Activated CD8-positive, alpha-beta memory T cell treated with anti-CD3 and anti-CD28 coated beads for 1 hour (primary cell): ENCODE measurements at places on chromosomes 2 and 18.

- peak; percentile 21 for DNase-seq
Observed at GRCh38 chr2:24421668-24422067, 61.3 kb upstream of the ITSN2 start.

GRCh38 chr2:229489016-229489415, 217.9 kb upstream of the PID1 start:
- no peak for DNase-seq

GRCh38 chr2:212766921-212767320, 228.3 kb upstream of the ERBB4 start:
- no peak for DNase-seq

DNA sequence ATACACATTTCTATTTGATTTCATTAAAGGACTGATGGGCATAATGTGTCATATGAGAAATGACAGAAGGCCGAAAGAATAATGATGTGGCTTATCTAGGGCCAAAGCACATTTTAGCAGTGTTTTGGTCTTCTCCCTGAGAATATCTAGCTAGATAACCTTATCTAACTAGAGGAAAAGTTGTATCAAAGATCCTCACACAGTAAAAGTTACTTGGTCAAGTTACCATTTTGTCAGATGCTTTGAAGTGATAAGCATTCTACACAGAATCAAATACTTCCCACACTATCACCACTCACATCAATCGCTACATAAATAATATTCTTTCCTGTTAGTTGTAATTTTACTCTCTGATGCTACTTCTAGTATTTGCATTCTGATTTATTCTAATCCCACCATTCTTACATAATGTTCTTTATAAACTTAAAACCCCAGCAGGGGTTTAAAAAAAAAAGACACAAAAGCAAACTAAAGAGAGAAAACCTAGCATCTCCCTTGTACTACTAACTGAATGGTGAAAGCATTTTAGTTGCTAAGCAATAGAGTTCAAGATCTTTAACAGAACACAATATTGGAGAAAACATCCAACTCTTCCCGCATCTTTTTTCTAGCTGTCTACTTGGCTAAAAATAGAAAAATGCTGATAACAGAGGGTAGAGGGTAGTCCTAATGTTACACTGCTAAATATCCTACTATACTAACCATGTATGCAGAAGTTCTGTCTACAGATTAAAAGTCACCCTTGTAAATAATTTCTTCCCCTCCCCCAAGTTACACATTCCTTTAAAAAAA, 8.0 kb downstream of the XPO1 start:
- DNase-seq: no peak

DNA sequence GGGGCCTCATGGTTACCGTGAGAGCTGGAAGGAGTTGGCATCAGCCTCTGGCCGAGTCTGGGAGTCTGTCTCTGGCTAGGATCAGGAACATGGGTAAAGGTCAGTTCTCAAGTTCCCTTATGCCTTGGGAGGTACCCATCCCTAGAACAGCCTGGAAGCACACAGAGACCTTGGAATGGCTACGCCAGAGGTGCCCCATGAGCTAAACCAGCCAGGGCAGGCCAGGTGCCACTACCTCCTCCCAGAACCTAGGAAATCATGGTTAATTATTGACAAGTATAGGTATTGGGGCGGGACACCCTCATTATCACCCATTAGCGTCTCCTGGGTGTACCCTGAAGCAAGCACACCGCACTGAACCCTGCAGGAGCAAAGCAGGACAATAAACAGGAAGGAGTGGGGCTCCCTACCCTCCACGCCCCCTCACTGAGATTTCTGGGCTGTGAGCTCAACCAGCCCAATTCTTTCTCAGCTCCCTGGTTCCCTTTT, 3.0 kb upstream of the ASPRV1 start:
- DNase-seq: no peak

- no peak for DNase-seq
Observed at GRCh38 chr2:205660521-205661124, 21.7 kb upstream of the NRP2 start.

- DNase-seq: no peak
Observed at GRCh38 chr2:179571252-179571651, 290.2 kb downstream of the ZNF385B start.

DNA sequence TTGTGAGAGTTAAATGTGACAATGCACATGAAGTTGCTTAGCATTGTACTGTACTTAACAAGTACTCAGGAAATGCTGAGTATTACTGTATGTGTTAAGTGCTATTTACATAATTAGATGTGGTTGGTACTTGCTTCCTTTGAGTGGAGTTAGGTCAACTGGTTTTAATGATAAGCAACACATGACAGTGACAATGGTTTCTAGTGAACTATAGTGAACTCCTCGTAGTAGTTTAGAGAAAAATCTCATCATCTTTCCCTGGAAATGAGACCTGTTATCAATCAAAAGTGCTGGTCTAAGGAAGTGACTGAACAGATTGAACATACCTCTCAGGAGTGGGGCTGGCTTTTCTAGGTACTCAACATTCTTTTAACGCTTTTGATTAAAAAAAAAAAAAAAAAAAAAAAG, 29.2 kb upstream of the ZDBF2 start:
- no peak for DNase-seq

- DNase-seq: no peak
Observed at GRCh38 chr2:37637985-37638384, 33.5 kb downstream of the CDC42EP3 start.

DNA sequence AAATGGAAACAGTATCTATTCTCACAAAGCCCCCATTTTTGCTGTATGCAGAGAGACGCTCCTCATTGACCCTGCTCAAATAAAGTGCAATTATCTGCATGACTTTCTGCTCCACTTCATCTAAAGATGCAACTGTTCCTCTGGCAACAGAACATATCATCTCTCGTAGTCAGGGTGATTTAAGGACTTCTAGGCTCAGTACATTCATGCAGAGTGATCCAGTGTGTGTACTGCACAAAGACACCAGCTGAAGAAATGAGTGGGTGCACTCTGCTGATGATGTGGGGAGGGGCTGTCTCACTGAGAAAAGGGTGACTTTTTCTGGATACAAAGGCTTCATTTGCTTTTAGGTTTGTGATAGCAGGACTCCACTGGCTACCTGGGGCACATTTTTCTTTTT, 355.2 kb downstream of the GALNT13 start:
- DNase-seq: no peak

GRCh38 chr2:189585226-189585756, 4.7 kb upstream of the SLC40A1 start:
- DNase-seq: no peak

- no peak for DNase-seq
Observed at GRCh38 chr2:109255654-109256053, 126.6 kb downstream of the SH3RF3 start.

- DNase-seq: no peak
Observed at GRCh38 chr18:10121786-10122515, 208.1 kb downstream of the VAPA start.

DNA sequence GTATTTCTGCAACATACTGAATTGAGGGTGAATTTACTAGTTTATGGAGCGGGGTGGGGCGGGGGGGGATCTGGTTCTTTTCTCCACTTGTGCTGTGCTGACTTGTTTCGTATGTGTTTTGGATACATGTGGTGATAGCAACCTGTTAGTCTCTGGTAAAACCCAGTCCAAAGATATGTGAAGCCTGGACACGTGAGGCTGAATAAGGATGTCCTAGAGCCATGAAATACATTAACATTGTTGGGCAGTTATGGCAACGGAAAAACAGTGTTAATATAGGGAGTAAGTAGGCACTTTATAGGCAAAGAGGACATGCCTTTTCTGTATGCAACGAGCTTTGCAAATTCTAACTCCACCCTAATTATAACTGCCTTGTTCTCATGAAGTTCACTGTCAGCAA, 42.1 kb upstream of the NEMP2 start:
- no peak for DNase-seq

GRCh38 chr2:179455824-179456223, 191.2 kb upstream of the SESTD1 start:
- no peak for DNase-seq

- DNase-seq: no peak
Observed at GRCh38 chr18:66495844-66496243, 108.0 kb downstream of the CDH19 start.

GRCh38 chr2:236196366-236196765, 28.2 kb upstream of the GBX2 start:
- no peak for DNase-seq

DNA sequence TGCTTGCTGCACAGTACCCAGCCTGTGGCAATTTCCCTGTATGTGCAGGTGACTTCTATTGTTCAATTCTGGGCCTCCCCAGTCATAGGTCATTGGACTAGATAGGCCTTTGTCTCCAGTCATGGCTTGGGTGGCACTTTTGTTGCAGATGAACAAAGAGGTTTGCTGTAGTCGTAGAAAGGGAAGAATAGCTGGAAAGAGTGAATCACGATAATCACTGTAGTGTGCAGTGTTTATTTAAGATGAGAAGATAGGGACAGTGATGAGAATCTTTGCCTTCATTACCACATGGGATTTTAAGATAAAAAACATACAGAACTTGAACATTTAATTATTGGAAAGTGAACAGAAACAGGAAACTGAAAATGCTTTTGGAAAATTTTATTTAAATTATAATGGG, 156.1 kb upstream of the CYRIA start:
- no peak for DNase-seq

DNA sequence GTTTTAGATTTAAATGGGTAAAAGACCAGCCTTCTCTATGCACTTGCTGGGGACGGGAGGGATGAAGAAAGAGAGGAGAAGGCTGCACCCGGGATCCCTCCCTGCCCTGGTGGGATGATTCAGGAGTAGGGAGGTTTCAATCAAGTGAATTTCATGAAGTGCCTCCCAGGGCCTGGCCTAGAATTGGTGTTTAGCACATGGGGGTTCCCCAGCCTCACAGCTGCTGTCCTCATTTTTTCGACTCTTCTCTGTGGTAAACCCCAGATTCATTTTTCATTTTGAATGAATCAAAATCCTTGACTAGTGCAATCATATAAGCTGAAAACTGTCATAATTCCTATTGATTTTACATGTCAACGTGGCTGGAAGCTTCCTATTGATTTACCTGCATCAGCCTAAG, 81.1 kb downstream of the LPIN1 start:
- DNase-seq: no peak

DNA sequence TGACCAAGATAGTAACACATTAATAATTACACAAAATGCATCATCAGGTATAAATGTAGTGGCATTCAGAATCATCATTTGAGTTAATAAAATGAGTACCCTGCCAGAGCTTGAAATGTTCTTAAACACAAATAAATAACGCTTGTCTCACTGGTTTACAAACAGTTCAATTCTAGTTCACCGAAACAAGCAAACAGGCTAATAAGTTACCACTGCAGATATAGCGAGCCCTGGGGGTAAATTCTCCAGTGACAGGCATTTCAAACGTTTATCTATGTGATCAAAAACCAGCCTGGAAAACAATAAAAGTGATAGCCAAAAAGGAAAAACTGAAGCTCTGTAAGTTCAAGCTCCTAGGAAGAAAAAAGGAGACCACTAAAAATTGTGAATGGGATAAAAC, 152.6 kb downstream of the THADA start:
- no peak for DNase-seq

DNA sequence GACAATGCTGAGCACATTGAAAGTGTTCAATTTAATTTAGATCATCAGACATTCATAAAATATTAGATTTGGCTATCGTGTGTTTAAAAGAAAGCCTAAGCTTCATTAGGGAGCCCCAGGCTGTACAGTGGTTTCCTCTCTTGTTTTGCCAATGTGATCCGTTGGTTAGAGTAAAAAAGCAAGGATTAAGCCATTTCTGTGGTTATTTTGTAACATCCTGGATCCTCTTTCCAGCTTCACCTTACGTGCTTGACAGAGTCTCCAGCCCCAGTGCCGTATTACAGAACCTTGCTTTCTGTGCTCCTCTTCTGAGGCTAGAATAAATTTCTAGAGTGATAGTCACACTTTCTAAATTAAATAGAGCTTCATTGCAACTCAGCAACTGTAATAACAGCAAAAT, 289.3 kb upstream of the LINC00305 start:
- no peak for DNase-seq

DNA sequence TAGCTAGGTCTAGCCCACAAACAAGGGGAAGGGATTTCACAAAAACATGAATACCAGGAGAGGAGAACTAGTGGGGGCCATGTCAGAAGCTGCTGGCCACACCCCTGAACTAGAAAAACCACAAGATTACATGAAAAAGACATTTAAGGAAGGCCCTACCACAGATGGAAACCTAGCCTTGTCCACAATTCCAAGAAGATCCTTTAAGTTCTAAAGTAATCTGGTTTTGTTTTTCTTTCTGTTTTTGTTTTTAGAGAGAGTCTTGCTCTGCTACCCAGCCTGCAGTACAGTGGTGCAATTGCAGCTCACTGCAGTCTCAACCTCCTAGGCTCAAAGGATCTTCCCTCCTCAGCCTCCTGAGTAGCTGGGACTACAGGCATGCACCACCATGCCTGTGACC, 34.2 kb upstream of the CAB39 start:
- DNase-seq: no peak

DNA sequence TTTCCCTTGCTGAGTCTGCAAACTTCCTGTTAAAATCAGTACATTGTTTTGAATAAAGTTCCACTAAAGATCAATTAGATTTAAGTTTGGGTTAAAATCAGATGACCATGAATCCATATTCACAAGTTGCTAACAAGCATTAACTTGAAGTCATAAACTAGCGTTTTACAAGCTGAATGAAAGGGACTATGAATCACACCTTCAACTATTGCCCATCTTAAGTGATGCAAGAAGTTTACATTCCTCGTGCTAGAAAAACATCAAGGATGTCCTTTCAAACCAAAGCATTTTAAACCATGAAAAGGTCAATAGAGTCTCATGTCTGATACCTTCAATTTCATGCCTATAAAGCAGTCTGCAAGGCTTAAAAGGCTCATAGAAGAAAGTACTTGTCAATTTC, 257.2 kb upstream of the SYT4 start:
- DNase-seq: no peak

- peak; percentile 96 for DNase-seq
Observed at GRCh38 chr2:55617175-55618024, at the start of gene PPP4R3B. PPP4R3B (minus strand) TSS chr2:55617622; CDS start chr2:55617285, 337 bp downstream.

DNA sequence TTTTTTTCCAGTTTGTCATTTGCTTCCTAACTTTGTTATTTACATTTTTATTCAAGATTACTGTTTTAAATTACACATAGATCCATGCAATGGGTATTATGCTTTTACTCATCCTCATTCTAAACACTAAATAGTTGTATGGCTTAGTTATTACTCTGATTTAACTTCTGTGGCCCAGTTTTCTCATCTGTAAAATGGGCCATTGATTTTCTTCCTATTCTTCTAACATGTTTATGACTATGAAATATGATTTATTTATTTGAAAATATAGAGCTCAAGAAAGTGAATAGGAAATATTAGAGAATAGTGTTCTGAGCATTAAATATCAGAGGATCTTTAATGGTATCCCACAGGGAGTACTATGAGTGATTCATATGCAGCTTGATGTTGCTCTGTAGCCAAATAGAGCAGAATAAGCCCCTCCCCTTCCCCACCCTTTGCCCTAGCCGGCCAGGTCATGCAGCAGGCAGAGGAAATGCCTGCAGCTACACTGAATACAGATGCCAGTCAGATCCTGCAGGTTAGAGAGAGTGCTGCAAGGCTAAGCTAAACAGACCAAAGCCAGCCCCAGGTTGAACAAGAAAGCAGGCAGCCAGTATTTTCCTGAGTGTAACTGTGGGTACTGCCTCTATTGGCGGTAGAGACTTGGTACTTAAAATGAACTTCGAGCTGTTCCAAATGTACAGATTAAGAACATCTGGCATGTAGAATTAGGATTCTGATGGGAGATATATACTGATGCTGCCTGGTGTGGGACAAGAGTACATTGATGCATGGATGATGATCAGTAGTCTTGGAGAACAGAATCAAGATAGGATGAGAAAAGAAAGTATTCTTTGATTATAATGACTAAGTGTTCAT, 11.7 kb upstream of the ACYP2 start:
- peak; percentile 6 for DNase-seq
